ENCODE measurements at places on chromosomes 7 and 10.

DNA sequence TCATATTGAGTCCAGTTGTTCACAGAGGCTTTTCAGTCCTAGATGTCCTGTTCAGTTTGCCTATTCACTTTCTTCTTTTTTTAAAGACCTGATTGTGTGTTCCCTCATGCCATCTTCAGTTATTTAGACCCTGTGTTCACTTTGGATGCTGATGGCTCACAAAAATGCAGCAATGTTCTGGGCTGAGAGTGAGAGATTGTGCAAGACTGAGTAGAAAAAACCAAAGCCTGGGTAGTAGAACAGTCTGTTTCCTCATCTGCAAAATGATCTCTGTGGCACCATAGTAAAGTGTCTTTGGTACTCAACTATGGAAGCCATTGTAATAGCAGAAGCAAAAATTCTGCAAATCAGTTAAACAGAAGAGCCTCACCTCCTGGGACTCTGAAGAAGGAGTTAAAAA, 43.2 kb downstream of the AKR1B1 start:
- DNase-seq = no peak

DNA sequence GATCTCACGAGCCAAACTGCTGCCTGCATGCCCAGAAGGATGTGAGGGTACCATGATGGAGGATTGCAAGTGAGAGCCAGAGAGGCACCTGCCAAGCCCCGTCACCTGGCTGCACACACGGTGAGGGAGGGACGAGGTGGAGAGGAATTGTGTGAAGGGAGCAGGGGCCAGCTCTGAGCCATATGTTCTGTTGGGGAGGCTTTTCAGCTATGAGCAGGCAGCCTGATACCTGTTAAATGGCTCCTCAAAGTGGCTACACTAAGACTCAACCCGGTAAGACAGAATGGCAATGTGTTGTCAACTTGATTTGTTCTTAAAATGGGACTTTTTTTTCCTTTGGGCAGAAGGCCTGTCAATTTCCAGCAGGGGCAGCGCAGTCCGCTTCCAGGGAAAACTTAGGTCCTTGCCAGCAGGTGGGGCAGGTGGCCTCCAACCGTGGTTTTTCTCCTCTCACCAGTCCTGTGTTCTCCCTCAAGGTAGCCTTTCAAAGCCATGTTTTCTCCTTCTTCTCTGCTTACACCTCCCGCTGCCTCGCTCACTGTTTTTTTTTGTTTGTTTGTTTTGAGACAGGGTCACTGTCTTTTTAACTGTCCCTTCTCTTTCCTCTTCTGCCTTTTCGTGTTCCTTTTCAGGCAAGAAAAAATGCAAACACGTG, 57.7 kb upstream of the ZNRF2 start:
- DNase-seq = no peak

- no peak for DNase-seq
Measured at GRCh38 chr10:23686722-23687121, 247.8 kb downstream of the OTUD1 start.

- no peak for DNase-seq
Measured at GRCh38 chr7:37247861-37248260, 200.8 kb downstream of the ELMO1 start.

GRCh38 chr7:47924266-47924665, 24.0 kb downstream of the PKD1L1 start:
- no peak for DNase-seq

GRCh38 chr7:106236065-106236464, 48.7 kb downstream of the NAMPT start:
- DNase-seq = no peak

- no peak for DNase-seq
Measured at GRCh38 chr7:127578036-127578684, 7.2 kb downstream of the GCC1 start.

GRCh38 chr10:47262606-47263533, 37.1 kb upstream of the GDF10 start:
- no peak for DNase-seq

DNA sequence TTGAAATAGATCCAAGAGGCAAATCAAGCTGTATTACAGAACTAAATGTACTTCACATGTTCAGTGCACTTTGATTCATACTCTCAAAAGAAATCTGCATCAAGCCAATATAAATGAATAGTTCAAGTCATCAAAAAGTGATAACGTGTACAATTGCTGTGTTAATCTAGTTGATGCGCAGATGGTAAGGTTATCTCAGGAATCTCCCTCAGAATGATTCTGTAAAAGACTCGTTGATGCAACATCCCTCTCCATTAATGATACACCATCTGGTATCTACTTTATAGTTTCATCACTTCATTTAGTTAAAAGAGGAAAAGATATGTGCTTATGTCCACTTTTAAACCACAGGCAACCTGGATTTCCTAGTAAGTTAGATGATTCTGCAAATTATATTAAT, 200.6 kb downstream of the CHCHD3 start:
- DNase-seq = no peak

- DNase-seq = no peak
Measured at GRCh38 chr10:102612964-102613275, 31.4 kb upstream of the TRIM8 start.

DNA sequence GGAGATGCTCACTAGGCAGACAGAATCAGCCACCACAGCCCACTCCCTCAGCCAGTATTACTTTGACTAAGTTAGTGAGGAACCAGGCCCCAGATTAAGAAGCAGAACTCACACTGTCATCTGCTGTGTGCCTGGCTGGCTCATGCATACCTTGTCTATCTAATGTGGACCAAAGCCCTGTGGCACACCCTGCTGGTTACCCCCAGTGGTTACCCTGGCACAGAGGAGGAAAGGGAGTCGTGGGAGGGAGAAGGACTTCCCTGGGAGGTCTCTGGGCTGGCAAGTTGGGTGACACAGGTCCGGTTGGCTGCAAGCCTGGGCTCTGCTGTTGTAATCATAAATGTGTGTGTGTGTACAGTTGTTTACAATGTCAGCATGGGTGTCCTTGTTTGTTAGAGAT, 7.5 kb upstream of the SH2D4B start:
- DNase-seq = no peak

DNA sequence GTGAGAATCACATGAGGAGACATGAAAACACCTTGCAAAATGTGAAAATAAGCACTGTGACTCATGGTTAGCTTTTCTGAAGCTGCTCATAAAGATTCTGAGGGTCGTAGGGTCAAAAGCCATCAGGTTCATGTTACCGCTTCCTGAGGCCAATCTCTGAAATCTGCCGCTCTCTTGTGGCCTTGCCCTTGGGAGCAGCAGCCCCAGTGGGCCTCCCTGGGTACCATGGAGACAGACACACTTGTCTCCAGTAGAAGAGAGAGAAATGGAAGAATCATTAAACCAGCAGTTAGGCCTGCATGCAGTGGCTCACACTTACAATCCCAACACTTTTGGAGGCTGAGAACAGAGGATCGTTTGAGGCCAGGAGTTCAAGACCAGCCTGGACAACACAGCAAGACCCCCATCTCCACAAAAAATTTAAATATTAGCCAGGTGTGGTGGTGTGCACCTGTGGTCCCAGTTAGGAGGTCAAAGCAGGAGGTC, 42.8 kb downstream of the NIPSNAP2 start:
- DNase-seq = no peak

DNA sequence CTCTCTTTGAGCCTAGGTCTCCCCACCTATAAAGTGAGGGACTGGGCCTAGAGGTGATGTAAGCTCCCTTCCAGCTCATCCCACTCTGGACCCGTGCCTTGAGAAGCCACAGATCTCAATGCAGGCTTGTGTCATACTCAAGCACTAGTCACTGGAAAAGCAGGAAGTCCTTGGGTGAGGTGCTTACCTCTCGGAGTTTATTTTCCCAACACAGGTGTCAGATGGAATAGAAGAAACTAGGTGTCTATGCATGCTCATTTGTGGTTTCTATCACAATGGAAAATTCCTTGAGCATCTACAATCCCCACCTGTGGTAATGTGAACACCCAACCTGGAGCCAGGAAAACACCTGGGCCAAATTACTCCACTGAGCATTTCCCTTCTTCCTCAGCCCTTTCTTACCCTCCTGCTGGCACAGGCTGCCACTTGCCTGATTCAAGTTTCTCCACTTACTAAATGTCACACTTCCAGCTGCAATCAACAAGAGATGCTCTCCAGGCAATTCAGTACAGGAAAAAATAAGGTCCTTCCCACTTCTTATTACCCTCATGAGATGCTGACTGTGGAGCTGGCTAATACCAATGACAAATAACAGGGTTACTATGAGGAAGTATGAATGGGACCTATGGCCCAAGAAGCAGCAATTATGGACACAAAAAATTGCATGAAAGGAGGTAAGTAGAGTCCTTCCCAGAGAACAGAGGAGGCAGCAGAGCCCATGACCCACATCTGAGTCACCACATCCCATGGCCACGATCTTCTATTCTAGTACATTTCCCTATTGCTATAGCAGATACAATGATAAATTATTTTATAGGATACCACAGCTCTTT, 13.1 kb downstream of the LSM5 start:
- DNase-seq = no peak

- DNase-seq = no peak
Measured at GRCh38 chr7:72336382-72336631, 75.8 kb downstream of the CALN1 start.

DNA sequence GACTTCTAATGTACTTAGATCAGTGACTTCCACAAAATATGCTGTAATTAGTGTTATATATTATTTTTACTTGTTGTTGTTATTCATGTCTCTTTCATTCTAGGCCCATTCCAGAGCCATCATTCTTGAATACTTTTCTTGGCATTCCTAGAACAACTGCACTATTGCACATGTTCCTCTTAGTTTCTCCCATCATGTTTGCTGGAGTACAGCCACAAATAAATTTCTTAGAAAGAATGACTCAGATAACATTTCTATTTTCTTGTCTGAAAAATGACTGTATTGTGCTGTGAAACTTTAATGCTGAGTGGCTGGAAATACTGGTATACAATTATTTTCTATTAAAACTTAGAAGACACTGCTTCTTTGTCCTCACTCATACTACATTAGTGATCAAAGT, 651.0 kb upstream of the STEAP1 start:
- DNase-seq = no peak

DNA sequence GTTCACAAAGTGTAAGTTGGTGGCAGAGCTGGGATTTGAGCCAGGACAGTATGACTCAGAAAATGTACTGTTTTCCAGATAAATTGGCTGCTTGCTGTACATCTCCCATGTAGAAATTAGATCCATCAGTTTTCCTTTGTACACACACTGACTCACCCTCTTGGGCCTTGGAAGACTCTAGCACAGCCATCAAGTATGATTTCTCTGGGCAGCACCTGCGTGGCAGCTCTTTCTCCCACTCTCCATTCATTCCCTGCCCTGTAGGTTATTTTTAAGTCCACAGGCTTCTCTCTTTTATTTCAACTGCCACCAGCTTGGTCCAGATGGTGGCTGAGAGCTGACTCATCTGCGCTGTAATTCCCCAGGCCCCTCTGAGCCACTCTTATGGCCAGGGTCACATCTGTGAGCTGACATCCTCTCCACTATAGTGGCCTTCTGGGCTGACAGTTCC, 28.3 kb upstream of the SDK1 start:
- DNase-seq = no peak

GRCh38 chr7:27210441-27211083, 10.7 kb upstream of the HOXA13 start:
- DNase-seq = no peak

- DNase-seq = no peak
Measured at GRCh38 chr10:129808092-129808983, 155.7 kb downstream of the EBF3 start.

DNA sequence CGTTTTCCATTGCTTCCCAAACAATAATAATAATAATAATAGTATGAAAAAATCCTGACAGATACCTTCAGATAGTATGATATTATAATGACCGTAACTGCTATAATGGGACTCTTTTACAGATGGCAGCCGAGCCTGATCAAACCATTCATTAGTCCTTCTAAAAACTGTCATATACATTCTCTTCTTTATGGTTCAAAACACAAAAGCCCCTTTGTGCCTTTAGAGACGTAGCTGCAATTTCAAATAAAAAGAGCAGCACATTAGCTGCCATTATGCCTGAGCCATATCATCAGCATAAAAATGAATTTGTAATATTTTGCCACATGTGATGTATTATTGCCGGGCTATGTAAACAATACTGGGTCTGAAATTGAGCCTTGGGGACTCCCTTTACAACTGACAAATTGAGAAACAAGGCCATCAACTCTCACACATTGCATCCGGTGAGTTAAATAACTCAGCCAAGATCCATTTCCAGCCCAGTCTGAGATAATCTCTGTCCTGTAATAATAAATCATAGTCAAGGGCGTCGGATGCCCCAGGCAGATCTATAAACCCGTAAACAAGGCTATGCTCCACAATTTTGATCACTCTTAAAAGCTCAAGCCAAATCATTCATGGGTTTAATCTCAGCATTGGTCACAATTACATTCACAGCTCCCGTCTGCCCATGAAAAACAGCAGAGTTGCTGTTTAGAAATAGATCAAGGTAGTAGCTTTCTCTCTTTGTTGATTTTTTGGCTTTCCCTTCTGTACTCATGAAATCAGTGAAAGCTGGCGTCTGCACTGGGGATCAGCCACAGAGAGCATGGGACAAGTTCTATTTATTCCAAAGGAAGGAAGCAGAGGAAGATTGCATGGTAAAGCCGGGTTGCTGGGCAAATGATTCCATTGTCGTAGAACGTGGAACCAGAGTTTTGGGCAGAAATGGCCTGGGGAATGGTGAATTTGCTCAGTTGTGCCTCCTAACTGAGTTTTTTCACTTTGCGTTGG, 150.1 kb upstream of the BMPER start:
- DNase-seq = no peak

- DNase-seq = no peak
Measured at GRCh38 chr7:130486114-130486953, 5.6 kb upstream of the MEST start.

DNA sequence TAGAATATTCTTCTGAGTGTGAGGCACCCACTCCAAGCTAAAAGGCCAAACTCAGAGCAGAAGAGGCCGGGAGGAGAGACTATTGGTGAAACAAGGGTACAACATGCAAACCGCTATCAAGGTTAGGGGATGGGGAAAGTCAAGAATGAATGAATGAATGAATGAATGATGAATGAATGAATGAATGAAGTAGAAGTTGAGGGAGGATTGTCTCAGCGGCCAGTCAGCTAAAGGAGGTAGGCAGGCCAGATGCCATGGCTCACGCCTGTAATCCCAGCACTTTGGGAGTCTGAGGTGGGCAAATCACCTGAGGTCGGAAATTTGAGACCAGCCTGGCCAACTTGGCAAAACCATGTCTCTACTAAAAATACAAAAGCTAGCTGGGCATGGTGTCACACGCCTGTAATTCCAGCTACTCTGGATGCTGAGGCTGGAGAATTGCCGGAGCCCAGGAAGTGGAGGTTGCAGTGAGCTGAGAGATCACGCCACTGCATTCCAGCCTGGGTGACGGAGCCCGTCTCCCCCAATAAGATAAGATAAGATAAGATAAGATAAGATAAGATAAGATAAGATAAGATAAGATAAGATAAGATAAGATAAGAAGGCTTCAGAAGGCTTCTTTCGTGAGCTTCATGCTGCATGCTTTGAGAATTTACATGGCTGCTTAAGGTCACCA, 250.8 kb downstream of the CCDC3 start:
- no peak for DNase-seq

GRCh38 chr10:28569506-28570159, 36.7 kb downstream of the WAC start:
- DNase-seq = no peak

GRCh38 chr10:4121502-4122380, 336.7 kb upstream of the KLF6 start:
- no peak for DNase-seq
